ENCODE measurements at places on chromosomes 11 and 22.

DNA sequence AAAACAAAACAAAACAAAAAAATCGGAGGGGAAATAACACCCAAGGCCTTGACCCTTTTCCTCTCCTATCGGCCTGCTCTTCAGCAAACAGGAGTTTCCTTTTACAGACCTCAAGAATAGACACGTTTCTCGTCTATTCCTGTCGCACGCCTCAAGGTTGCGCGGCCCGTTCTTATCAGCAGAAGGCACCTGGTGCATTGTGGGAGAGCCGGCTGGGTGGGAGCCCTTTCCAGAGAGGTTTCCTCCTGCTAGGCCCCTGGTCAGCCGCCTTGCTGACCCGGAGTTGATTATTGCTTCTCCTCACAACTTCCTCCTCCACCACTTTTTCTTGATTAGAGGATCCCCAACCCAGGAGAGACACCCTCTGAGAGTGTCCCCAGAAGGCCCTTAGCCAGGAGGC, 497.3 kb downstream of the MIAT start:
- DNase-seq = no peak

DNA sequence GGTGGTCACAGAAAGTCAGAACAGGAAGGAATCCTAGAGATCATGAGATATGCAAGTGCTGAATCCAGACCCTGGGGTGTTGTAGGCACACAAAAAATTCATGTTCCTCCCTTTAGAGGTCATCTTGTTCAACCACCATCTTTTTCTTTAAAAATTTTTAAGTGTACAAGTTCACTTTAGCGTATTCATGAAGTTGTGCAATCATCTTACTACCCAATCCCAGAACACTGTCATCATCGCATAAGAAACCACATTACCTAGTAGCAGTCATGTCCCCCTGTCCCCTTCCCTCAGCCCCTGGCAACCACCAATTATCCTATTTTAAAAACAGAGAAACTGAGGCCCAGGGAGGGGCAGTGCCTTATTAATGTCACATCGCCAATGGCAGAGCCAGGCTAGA, 20.3 kb upstream of the WNT11 start:
- DNase-seq = no peak

- no peak for DNase-seq
Measured at GRCh38 chr22:47631571-47632102, 869.2 kb downstream of the TBC1D22A start.

- DNase-seq = no peak
Measured at GRCh38 chr11:66280428-66280827, 2.5 kb downstream of the CNIH2 start.

DNA sequence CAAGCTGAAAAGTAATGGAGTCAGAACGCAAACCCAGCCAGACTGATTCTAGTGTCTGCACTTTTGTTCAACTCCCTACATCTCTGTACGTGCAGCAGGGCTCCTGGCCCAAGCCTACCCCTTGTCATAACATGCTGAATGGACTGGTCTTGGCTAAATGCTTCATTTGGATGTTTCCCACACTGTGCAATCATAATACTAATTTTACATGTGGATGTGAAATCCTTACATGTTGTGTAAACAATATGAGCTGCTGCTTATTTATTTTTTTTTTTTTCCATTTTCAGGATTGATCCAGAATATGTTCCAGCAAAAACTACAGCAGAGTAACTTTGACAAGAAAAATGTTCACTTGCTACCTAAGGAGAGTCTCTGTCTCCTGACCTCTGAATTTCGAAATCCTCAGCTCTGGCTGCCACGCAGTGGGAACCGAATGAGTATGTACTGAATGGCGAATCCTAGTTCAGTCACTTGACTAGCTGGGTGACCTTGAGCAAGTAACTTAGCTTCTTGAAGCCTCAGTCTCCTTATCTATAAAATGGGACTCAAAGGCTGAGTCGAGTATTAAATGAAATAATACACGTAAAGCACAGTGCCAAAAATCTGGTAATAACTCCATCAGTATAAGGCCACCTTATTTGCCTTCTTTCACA, 133.4 kb downstream of the EHF start:
- DNase-seq = no peak

DNA sequence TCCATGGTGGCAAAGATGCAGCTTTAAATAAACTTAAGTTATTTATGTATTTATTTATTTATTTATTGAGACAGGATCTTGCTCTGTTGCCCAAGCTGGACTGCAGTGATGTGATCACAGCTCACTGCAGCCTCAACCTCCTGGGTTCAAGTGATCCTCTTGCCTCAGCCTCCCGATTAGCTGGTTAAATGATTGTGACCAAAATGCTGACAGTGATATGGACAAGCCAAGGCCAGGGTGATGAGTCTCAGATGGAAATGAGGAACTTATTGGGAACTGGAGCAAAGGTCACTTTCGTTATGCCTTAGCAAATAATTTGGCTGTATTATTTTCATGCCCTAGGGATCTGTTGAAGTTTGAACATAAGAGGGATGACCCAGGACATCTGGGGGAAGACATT, 9.3 kb upstream of the LRP5 start:
- no peak for DNase-seq

GRCh38 chr11:35187996-35188395, 49.0 kb downstream of the CD44 start:
- no peak for DNase-seq

DNA sequence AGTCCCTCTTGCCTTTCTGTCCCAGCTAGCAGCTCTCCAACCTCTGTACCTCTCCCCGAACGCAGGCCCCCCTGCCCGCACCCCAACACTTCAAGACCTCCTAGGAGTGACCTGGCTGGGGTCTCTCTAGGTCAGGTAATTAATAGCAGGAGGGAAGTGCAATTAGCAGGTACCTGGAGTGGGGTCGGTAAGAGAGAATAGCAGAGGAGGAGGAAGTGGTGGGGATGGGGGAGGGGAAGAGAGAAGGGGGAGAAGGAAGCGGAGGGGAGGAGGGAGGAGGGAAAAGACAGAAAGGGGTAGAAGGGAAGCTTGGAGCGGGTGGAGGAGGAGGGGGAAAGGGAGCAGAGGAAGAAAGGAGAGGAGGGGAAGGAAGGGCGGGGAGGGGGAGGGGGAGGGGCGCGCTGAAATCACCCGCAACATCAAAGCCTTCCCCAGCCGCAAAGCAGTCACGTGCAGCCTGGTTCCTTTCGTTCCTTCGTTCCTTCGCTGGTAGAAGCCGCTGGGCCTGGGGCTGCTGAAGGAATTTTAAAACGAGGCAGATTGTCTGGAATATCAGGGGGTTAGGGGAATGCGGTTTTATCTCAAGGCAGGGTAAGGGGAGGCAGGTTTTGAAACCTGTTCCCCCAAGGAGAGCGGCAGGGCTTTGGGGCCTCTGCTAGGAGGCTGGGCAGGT, 29.3 kb upstream of the TCF20 start:
- DNase-seq = peak; percentile 35

DNA sequence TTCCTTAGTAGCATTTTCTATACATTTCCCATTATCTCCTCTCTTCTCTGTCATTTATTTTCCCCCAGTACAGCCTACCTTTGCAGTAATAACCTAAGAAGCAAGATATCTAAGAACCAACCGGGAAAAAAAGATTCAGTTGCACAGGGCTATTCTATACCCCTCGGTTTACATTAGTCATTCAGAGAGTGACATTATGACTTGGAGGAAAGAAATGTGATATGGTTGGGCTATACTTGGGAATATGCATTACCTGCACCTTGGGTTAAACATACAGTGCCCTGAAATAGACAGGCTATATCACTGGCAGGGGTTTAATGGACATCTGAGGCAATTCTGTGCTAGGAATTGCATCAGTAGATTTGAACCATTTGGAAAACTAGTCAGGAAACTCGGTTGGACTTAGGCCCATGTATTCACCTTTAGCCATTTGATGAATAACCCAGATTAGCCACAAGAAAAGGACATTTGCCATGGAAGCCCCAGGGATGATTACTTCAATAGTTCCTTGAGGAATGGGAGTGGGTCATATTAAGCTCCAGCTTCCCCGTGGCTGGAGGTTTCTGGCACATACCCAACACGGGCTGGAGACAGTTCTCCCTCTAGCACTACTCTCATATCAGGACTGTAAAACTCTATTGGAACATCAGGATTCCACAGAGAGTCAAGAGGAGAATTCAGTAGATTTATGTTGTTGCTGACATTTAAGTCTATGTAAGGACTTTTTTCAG, 973.2 kb downstream of the NTM start:
- DNase-seq = no peak

DNA sequence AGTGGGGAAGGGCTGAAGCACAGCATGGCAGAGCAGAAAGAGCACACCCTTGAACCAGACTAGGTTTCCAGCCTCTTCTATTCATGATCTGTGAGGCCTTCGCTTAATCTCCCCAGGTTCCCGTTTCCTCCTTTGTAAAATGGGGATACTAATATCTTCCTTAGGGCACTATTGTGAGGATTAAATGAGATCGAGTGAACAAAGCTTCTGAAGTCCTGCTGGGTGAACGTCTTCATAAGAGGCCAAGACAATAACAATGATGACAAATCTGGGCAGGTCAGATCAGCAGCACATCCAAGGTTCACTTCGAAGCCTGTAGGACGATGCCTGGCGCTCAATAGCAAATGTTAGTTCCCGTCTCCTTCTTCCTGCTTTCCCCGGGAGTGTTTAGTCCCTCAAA, 38.6 kb upstream of the ZBED5 start:
- no peak for DNase-seq

- DNase-seq = no peak
Measured at GRCh38 chr11:43835104-43835503, 45.5 kb upstream of the ALKBH3 start.

DNA sequence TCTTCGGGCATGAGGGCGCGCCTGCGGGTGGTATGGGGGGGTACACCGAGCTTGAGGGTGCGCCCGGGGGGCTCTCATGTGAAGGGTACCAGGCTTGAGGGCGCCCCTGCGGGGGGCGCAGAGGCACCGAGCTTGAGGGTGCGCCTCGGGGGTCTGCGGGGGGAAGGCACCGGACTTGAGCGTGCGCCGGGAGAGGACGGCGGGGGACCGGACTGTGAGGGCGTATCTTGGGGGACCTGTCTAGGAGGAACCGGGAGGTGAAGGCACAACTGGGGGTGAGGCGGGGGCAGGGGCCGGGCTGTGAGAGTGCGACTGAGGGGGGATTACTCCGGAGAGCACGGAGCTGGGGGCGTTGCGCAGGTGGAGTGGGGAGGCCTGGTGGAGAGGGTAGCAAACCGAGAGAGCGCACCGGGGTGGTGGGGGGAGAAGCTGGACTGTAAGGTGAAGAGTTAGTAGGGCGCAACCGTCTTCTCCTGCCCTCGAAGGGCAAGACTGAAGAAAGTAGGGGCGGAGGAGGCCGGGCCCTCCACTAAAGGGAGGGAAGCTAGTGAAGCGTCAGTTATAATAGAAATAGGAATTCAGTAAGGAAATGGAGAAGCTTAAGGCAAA, 1.1 kb upstream of the DDX6 start:
- DNase-seq = no peak

DNA sequence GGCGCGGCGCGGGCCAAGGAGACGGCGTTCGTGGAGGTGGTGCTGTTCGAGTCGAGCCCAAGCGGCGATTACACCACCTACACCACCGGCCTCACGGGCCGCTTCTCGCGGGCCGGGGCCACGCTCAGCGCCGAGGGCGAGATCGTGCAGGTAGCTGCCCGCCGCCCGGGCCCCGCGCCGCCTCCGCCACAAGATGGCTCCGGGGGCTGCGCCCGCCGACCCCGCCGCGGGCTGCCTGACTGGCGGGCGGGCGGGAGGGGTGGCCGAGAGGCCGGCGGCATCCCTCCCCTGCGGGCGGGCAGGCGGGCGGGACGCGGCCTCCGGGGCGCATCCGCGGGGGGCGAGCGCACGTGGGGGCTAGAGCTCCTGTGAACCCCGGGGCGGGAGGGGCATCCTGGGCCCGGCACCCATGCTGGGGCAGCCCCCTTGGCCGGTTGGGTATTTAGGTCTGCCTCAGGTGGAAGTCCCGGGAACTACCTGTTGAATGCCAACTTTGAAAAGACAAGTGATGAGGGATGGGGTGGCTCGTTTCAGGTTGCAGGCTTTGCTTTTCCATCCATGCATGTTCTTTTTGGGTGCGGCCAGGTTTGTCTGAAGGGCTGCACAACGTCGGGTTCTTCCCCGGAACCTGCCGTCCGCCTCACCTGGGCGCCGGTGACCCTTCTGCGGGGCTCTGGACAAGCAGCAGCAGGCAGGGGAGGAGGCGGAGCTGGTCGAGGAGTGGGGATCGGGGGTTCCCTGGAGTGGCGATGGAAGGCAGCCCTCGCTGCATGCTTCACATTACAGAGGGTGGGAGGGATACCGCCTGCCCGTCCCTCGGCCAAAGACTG, 760 bp downstream of the ZNRF3 start:
- peak; percentile 4 for DNase-seq

DNA sequence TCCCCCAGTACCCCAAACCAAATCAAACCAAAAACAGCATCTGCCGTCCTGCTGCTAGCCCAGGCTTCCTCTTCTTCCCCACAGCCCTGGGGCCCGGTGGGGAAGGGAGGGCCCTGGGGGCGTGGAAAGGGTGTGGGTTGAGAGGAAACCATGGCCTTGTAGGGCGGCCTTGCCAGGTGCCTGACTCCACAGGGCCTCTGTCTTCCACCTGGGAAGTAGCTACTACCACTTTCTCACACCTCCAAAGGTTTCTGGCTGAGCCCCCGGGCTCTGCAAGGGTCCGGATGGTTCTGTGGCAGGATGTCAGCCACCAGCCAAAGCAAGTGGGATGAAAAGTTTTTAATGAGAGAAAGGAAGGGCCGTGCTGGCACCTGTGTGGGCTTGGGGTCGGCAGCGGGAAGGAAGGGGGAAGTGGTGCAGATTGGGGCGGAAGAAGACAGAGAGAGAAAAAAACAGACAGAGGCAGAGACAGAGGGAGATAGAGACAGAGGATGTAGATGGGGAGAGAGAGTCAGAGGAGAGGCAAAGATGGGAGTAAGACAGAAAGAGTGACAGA, 10.5 kb downstream of the TPST2 start:
- DNase-seq = no peak

- DNase-seq = no peak
Measured at GRCh38 chr11:91966368-91966767, 258.2 kb upstream of the FAT3 start.

GRCh38 chr11:19200410-19201201, 1.2 kb downstream of the CSRP3 start:
- no peak for DNase-seq

DNA sequence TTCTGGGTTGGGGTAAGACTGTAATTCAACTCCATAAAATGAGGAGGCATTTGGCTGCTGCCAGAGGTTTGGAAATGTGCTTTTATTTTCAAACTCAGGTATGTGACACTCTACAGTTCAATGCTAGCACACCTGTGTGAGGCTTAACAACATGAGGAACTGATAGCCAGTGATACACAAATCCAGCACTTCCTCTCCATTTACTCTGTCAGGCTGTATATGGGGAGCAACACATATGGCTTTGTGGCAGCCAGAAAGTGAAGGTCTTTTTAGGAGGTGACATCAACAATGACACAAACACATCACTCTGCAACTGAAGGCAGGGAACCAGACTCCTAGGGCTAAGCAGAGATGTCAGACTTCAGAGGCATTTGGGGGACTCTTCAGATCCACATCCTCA, 4.6 kb upstream of the LYVE1 start:
- DNase-seq = no peak

DNA sequence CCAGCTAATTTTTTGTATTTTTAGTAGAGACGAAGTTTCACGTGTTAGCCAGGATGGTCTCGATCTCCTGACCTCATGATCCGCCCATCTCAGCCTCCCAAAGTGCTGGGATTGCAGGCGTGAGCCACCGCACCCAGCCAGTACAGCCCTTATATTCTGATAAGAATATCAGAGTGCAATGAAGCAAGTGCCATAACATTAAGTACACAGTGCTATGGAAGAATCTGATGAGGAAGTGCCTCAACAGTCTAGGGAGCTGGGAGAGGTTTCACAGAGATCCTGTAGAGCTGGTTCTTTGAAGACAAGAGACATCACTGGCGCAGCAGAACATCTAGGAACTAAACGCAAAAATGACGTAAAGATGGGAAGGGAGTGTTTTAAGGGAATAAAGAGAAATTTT, 2.1 kb downstream of the RTCB start:
- no peak for DNase-seq

Measured in stimulated activated CD8-positive, alpha-beta memory T cell treated with anti-CD3 and anti-CD28 coated beads, Interleukin-12 subunit alpha, Interleukin-12 subunit beta, amount 100 ng/mL, for 1 hour (primary cell).